ENCODE measurements at places on chromosomes 7 and 10. TPM values are rescaled to one million over a fixed set of nuclear protein-coding genes. Genes with fewer than 3 reads are reported as not detected.

Gene LRRC61
- total RNA-seq: not detected

Gene GPAM
- 4.4 TPM for total RNA-seq

DNA sequence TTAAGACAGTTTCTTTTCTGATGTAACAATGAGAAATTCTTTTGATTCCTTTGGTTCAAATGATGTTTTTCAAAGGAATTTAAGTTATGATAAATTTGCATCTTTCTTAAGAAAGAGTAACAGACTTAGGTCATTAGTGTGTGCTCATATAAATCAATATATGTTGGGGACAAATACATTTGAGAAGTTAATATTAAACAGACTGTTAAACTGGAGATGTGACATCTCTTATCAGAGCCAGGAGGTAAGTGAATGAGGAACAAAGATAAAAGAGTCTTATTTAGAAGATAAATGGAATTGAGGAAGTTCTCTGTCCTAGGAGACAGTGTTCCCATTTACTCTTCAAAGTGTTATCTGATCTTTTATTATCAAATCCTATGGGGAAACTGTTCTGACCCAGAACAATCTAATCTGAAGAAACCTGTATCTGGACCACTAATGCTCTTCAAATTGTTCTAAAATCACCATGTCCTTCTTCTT is 104.8 kb upstream of the LAMB4 start:
- DNase-seq: no peak

DNA sequence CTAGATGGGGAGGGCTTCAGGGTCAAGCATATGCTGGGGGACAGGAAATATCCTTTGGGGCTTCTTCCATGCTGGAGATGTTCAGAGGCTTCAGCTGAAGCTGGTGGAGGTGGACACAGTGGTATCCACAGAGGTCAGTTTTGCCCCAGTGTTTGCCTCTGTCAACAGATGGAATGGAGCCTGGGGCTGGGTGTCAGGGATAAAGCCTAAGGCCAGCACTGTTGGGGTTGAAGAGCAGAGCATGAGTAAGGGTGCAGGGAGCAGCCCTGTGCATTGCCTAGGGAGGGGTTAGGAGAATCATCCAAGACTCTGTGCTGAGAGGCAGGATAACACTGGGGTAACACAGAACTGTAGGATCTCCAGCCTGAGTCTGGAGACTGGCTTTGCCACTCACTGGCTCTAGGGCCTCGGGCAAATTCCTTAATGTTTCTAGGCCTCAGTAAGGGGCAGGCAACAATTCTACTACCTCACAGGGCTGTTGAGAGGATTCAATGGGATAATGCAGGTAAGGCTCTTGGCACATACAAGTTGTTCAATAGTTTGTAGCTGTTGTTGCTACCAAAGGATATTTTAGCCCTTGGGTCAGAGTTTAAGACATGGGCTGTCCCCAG is 21.8 kb upstream of the MYL7 start:
- no peak for DNase-seq

GRCh38 chr10:4202938-4203337 is 417.9 kb upstream of the KLF6 start:
- no peak for DNase-seq

GRCh38 chr10:44044549-44044948 is 340.3 kb downstream of the CXCL12 start:
- no peak for DNase-seq

Gene RGS10
- total RNA-seq: 41.1 TPM

GRCh38 chr7:3867863-3868262 is 566.8 kb downstream of the SDK1 start:
- no peak for DNase-seq

GRCh38 chr10:24680647-24681524 is 42.8 kb downstream of the ARHGAP21 start:
- no peak for DNase-seq

Gene THNSL1
- total RNA-seq: 7.3 TPM

DNA sequence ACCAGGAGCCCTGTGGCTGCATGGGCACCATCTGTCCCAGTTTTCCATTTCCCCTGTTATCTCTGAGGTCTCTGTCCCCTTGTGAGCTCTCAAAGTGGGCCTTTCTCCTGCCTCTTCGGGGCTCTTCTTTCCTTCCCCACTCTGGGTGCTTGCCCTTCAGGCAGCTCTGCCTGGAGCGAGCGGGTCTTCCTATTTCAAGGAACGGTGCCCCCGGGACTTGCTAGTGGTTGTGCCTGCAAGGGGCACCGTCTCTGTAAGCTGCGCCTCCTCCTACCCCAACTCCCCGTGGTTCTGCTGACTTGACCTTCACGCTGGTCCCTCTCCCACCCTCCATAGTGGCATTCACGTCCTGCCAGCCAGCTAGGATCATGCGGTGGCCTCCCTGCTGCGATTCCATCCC is 110.1 kb downstream of the DOCK1 start:
- no peak for DNase-seq

DNA sequence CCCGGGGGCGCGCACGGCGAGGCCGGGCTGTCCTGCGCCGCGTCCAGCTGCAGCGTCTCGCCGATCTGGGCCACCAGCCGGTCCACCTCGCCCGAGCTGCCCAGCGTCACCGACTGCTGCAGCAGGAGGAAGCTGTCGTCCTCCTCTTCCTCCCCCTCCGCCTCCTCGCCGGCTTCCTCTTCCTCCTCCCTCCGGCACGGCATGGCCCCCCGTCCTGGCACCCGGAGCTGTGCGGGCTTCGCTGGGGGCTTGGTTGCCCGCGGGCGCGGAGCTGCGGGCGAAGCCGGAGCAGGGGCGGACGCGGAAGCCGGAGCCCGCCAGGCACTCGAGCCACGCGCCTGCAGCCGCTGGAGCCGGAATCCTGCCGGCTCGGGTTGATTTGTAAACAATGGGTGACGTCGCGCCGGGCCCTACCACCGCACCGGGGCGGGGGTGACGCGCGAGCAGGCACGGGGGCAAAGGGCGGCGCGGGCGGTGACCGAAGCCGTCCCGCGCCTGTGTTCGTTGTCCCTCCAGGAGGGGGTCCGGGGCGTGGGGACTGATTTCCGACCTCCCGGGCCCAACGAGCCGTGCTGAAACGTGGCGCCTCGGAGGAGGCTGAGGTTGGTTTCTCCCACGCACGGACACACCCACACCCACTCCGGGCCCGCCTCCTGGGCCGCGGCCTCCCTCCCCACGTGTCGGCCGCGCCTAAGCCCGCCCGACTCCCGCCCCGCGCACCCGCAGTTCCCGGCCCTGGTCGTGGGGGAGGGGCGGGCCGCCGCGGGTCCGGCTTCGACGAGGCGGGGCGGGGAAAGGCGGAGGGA is at the start of gene FRAT2:
FRAT2 (minus strand) TSS at position 360 of the 806 bp plus-strand sequence; CDS start at position 203, 157 bp downstream.
- DNase-seq: peak; percentile 88

GRCh38 chr7:6516387-6516983 is 34.8 kb downstream of the GRID2IP start:
- peak; percentile 73 for DNase-seq

Gene PLCE1
- total RNA-seq: 1.5 TPM

DNA sequence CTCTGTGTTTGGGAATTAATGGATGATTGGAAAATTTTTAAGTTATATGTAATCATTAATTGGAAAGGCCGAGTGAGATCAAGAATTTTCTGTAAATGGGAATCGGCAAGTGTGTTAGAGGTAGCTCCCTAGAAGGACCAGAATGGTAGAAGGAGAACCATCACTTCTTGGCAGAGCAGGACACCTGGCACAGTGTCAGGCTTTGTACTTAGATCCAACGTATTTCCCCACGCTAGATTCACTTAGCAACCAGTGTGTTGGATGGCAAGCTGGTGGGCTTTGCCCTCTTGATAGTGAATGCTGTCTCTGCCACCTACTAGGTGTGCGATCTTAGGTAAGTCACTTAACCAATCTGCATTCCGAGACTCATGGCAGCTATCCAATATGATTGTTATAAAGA is 107.8 kb upstream of the ZNF438 start:
- no peak for DNase-seq

Gene FAM180A
- 6.8 TPM for total RNA-seq

GRCh38 chr7:47492716-47493325 is 89.1 kb downstream of the TNS3 start:
- no peak for DNase-seq

- peak; percentile 82 for DNase-seq
These were observed 25.4 kb upstream of the ANK3 start for GRCh38 chr10:60414877-60415585.

DNA sequence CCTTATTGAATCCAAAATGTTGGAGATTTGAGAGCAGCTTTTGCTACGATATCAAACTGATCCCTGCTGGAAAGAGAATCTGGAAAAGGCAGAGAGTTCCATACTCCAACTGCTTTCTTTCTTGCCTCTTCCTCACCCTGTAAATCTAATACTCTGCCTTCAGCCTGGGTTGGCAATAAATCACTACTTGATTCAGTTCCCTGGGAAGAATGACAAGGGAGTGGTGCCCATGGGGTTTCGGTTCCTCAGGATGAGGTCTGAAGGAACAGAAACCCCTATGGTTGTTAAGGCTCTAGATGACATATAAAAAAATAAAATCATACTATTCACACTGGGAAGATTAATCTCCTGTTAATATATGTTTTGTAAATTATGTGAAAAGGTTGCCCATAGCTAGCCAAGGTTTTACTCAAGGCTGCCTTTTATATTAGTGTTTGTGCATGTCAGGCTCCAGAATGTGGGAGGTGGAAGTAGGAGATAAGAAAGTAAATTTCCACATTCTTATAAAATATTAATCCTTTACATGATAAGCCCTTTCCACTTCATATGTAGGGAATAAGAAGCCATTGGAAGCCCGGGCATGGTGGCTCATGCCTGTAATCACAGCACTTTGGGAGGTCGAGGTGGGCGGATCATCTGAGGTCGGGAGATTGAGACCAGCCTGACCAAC is 106.2 kb upstream of the CACNA2D1 start:
- DNase-seq: no peak

DNA sequence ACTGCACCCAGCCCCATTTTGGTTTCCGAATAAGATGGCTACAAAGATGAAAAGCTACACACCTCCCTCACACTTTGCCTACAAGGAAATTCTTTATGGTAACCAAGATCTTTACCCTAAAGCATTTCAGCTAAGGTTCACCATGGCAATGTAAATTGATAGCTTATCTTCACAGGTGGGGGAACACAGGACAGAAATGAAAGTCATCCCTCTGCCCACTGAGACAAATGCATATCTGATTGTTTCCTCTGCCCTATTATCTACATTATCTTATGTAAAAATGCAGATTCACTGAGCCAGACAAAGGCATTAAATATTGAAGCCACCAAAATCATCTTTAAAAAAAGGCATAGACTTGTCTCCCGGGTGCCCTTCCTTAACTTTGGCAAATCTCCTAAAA is 3.2 kb upstream of the TMEM139 start:
- DNase-seq: no peak

DNA sequence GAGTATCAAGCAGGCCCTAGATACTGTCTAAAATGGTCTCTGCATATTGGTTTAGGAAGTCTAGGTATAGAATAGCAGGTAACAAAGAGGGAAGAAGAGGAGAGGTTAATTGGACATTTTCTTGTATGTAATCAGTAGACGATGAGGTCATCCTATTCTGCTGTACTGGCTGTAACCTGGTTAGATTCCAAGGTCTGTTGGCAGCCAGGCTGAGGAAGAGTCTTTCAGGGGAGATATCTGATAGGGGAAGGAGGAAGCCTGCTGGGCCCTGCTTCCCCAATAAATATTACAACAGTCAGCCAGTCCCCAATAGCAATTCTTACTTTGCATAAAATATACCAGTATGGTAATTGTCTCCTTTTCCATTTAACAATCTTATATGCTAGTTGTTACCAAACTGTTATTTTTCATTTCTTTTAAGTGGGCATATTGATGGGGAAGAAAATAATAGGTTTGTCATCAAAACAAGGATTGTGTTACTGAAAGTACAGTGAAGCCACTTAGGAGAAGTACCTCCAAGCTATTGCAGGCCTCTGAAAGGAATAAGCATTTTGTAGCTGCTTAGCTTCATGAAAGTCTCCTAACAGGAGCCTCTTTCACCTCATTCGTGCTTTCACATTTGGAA is 186.4 kb downstream of the LRRC4 start:
- DNase-seq: peak; percentile 66

- DNase-seq: no peak
These were observed 288.5 kb downstream of the TCERG1L start for GRCh38 chr10:131022981-131023380.

Gene ASCC1
- total RNA-seq: 12.6 TPM

DNA sequence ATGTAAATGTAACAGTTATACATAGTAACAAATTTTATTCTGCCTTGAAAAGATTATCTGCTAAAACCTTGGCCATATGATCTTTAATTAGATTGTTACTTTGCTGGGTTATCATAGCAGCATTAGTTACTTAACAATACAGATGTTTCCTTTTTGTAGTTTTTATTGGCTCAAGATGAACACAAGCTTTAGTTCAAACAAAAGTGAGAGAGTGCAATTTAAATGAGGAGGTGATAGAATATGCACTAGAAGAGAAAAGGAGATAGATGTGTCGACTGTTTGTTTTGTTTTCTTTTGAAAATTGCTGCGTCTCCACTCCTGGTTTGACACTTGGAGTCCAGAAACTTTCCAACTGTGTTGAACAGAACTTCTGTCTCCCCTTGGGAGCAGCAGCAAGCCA is 91.4 kb upstream of the CAV2 start:
- DNase-seq: no peak

DNA sequence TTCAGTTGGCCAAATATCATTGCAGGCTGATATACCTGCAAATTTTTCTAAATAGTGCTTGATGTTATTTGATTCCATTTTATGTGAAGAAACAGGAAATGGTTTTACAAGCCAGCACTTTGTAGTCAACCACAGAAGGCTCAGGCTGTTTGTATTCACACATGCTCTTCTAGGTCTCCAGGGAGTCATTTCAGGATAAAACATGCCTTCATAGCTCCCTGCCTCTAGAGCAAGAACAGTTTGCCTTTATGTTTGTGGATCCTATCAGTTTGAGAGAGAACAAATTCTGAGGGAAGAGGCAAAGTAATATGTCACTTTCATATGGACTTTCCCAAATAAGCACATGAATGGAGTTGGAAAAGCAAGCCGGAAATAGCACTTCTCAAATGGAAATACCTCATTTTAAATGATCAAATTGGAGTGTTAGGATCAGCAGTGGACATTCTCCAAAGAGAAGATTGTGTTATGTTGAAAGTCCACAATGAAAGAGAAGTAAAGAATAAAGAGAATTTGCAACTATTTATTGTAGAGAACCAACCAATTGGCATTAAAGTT is 277.6 kb downstream of the KCND2 start:
- DNase-seq: no peak

Gene PON1
- not detected for total RNA-seq

DNA sequence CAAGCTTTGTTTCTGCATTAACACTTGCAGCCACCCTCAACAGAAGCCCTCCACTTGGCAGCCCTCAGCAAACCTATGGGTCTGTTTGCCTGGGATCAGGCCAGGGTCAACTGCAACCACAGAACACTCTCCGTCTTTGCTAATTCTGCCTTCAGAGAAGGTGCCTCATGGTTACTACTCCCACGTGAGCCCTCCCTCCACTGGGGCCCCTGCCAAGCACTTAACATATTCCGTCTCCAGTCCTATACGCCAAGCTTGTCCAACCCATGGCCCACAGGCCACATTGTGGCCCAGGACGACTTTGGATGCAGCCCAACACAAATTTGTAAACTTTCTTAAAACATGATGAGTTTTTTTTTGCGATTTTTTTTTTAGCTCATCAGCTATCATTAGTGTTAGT is 54.7 kb downstream of the HSPA12A start:
- DNase-seq: no peak

Measured in MG63 (cell line).